Mesothelial cell of epicardium (in vitro differentiated cells): ENCODE measurements at places on chromosomes 11 and 22. TPM values are rescaled to one million over a fixed set of nuclear protein-coding genes. Genes with fewer than 3 reads are reported as not detected.
A peak's percentile ranks its signal among the peaks of the same experiment; 100 is the strongest.

B4GALNT4 gene
- total RNA-seq, result 294 to 314 TPM (median 300 TPM) in 3 replicates

GRCh38 chr11:113173126-113173525, 141.3 kb upstream of the TTC12 start:
- DNase-seq, result no peak
- H3K27me3 ChIP-seq, result no peaks in the 10 kb centered on the region
- no peaks in the 10 kb centered on the region for H3K36me3 ChIP-seq

CD3E gene
- total RNA-seq, result not detected in 3 replicates

GRCh38 chr11:64858467-64859263, 14.2 kb upstream of the CDC42BPG start:
- peaks cover 12% of the 10 kb centered on the region for H3K36me3 ChIP-seq
- no peak overlapping the region for H3K4me3 ChIP-seq
- DNase-seq, result no peak
- H3K27me3 ChIP-seq, result no peaks in the 10 kb centered on the region

GRCh38 chr22:22397292-22397870, 111.2 kb downstream of the ZNF280B start:
- DNase-seq, result no peak
- H3K27ac ChIP-seq, result no peak overlapping the region
- no peak overlapping the region for H3K4me3 ChIP-seq
- H3K4me1 ChIP-seq, result no peaks in the 10 kb centered on the region

LGALS12 gene
- total RNA-seq, result 0.58 to 0.89 TPM (median 0.79 TPM) in 3 replicates

GRCh38 chr22:43110444-43110926, at the start of gene BIK:
BIK (plus strand) TSS chr22:43110750; CDS start chr22:43124023, 13,273 bp downstream.
- no peaks in the 10 kb centered on the region for H3K36me3 ChIP-seq
- H3K4me3 ChIP-seq, result peak within 1 kb of the TSS; percentile 74
- no peak within 1 kb of the TSS for H3K27ac ChIP-seq

MARK2 gene
- 48.8 to 51.5 TPM (median 51.2 TPM) in 3 replicates for total RNA-seq

DNA sequence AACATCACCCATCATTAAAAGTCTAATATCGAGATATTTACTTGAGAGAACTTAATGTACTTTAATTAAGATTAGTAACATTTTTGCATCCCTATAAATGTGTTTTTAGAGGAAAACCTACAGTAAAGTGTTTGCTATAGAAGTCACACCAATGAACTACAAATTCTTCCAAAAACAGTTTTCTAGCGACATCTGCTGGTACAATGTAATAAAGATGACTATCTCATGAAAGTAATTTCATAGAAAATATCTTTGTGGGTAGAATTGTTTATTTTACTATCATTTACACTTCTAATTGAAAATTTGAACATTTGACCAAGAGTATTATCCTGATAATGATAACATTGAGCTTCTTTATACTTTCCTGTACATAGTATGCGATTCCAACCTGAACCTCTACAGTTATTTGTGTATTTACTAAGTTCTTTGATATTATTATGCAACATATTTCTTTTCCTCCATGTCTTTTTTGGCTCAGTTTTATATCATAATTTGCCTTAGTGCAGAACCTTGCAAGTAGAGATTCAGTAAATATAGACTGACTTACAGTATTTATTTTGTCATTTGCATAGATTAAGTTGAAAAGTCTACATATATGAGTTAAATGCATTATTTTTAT, 252.7 kb downstream of the TMEM135 start:
- no peaks in the 10 kb centered on the region for H3K36me3 ChIP-seq
- no peak overlapping the region for H3K4me3 ChIP-seq
- no peaks in the 10 kb centered on the region for H3K27me3 ChIP-seq
- no peak overlapping the region for H3K27ac ChIP-seq

OR52A1 gene
- total RNA-seq, result 0.02 TPM in 2 of 3 replicates, not detected in the other

TLCD5 gene
- 15.3 to 15.7 TPM (median 15.6 TPM) in 3 replicates for total RNA-seq

DNA sequence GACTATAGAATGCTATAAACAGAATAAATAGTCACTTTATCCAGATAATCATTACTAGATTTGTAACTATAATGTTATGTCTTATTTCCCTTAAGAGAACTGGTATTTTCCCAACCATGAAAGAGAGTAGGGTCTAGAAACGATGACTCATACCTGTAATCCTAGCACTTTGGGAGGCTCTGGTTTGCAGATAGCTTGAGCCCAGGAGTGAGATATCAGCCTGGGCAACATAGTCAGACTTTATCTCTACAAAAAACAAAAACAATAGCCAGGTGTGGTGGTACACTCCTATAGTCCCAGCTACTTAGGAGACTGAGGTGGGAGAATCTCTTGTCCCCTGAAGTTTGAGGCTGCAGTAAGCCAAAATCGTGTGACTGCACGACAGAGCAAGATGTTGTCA, 30.9 kb downstream of the OR52A5 start:
- no peak overlapping the region for H3K4me3 ChIP-seq
- peaks cover 14% of the 10 kb centered on the region for H3K27me3 ChIP-seq
- H3K27ac ChIP-seq, result no peak overlapping the region
- H3K4me1 ChIP-seq, result no peaks in the 10 kb centered on the region
- no peak for DNase-seq
- no peaks in the 10 kb centered on the region for H3K36me3 ChIP-seq

KAT5 gene
- total RNA-seq, result 72.0 to 77.8 TPM (median 77.1 TPM) in 3 replicates

DNA sequence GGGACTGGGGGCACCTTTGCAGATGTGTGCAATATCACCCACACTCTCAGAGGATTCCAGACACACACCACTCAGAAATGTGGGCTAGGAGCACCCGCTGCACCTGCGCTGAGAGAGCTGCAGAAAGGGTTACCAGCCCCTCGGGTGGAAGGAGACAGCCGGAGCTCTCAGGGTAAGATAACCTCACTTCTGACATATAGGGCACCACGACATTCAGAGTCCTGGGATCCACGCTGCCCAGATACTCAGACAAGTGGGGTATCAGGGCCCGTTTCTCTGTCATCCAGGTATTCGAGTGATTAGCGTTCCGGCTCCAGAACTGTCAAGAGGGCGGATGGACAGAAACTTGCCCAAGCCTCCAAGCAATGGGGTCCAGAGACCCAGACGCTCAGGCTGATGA, 6.2 kb upstream of the SYT8 start:
- no peaks in the 10 kb centered on the region for H3K27me3 ChIP-seq
- H3K4me1 ChIP-seq, result peaks cover 51% of the 10 kb centered on the region
- no peak overlapping the region for H3K27ac ChIP-seq
- no peak overlapping the region for H3K4me3 ChIP-seq

- peaks cover 24% of the 10 kb centered on the region for H3K27me3 ChIP-seq
- H3K4me1 ChIP-seq, result no peaks in the 10 kb centered on the region
- H3K27ac ChIP-seq, result no peak overlapping the region
- no peak for DNase-seq
- H3K4me3 ChIP-seq, result no peak overlapping the region
- H3K36me3 ChIP-seq, result no peaks in the 10 kb centered on the region
Measured at GRCh38 chr11:122593473-122594420, 61.8 kb upstream of the UBASH3B start.

GRCh38 chr11:103807806-103808205, 228.6 kb upstream of the DDI1 start:
- H3K36me3 ChIP-seq, result no peaks in the 10 kb centered on the region
- no peak for DNase-seq
- H3K4me1 ChIP-seq, result peaks cover 3% of the 10 kb centered on the region
- H3K27ac ChIP-seq, result no peak overlapping the region
- H3K27me3 ChIP-seq, result no peaks in the 10 kb centered on the region
- H3K4me3 ChIP-seq, result no peak overlapping the region

- no peak for DNase-seq
- H3K27me3 ChIP-seq, result no peaks in the 10 kb centered on the region
- H3K4me1 ChIP-seq, result peaks cover 25% of the 10 kb centered on the region
- H3K36me3 ChIP-seq, result peaks cover 2% of the 10 kb centered on the region
- no peak overlapping the region for H3K27ac ChIP-seq
Measured at GRCh38 chr11:16817351-16817750, 78.9 kb downstream of the C11orf58 start.

- no peaks in the 10 kb centered on the region for H3K27me3 ChIP-seq
- no peaks in the 10 kb centered on the region for H3K4me1 ChIP-seq
- H3K27ac ChIP-seq, result no peak overlapping the region
- no peak for DNase-seq
- H3K4me3 ChIP-seq, result no peak overlapping the region
- H3K36me3 ChIP-seq, result no peaks in the 10 kb centered on the region
Measured at GRCh38 chr22:20035375-20036083, 14.6 kb downstream of the TANGO2 start.

DNA sequence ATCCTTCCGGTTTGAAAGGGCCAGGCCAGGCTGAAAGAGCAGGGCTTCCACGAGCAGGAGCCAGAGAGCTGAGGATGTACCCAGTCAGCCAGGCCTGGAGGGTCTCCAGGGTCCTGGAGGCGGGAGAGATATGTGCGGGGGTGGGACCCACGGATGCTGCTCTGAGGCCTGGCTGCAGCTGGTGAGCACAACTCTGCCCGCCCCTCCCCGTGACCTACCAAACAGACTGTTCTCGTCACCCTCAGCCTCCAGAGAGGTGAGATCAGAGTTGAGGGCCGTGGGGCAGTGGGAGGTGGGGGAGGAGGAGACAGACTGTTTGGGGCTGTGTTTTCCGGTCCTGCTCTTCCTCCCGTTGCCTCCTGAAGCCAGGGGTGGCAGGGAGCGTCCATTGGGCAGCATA, 42.2 kb downstream of the TRIOBP start:
- H3K27ac ChIP-seq, result peak overlapping the region; percentile 72
- no peak for DNase-seq
- H3K4me3 ChIP-seq, result no peak overlapping the region
- no peaks in the 10 kb centered on the region for H3K27me3 ChIP-seq
- H3K36me3 ChIP-seq, result no peaks in the 10 kb centered on the region

DNA sequence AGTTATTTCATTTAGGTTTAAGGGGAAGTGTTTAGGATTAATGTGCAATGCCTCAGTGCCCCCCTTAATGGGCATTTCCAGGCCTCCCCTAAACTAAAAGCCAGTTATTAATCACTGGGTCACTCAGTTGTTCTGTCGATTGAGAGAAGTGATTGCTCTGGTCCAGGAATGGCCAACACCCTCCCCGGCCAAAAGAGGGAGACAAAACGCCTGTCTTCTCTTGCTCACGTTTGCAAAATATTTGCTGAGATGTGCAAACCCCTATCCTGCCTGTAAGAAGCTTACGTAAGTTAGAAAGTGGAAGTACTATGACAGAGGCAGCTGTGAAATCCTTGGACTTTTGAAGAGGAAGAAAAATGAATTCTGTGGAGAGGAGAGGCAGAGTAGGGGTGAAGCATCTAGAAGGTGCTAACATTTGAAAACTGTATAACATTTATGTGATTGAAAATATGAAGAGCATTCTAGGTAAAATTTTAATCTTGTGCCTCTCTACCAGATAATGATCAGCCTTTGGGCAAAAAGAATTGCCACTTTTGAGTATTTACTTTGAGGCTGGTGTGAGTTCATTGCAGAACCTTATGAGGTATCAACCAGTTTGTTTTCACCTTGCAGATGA, 37.7 kb downstream of the NTM start:
- no peak overlapping the region for H3K4me3 ChIP-seq
- DNase-seq, result no peak
- no peak overlapping the region for H3K27ac ChIP-seq
- H3K4me1 ChIP-seq, result no peaks in the 10 kb centered on the region
- no peaks in the 10 kb centered on the region for H3K36me3 ChIP-seq

DNA sequence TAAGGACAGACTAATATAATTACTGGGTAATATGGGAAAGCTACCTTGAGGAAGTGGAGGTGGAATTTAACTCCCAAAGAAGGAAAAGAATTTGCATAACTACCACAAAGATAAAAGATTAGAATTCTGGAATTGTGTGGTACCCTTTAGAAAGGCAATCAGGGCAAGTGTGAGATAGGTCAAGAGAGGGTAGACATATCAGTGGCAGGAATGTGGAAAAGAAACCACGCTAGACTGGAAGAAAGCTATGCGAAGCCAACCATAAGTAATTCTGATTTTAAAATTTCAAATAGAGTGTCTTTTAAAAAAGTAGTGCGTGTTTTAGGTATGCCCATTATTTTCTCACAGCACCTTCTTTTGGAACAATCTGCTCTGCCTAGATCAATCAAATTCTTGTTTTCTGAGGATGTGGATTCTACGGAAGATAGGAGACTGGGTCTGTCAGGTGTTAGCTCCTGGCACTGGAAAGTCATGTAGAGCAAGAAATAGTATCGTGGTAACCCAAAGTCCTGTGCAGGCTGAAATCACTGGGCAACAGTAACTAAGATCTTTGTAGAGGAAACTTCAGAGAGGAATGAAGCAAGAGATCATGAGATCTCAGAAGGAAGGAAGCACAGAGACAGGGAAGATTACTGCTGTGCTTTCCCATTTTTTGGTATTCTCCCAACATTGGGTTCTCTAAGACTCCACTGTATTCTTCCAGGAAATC, 111.3 kb upstream of the MTMR2 start:
- H3K4me3 ChIP-seq, result no peak overlapping the region
- H3K27ac ChIP-seq, result peak overlapping the region; percentile 77
- H3K36me3 ChIP-seq, result peaks cover 8% of the 10 kb centered on the region
- peaks cover 55% of the 10 kb centered on the region for H3K4me1 ChIP-seq

GRCh38 chr11:129267716-129268115, 75.6 kb upstream of the ARHGAP32 start:
- H3K27ac ChIP-seq, result peak overlapping the region; percentile 67
- H3K4me1 ChIP-seq, result peaks cover 12% of the 10 kb centered on the region
- no peak overlapping the region for H3K4me3 ChIP-seq
- H3K36me3 ChIP-seq, result peaks cover 7% of the 10 kb centered on the region
- DNase-seq, result no peak

GRCh38 chr11:64887757-64888405, 9.5 kb upstream of the EHD1 start:
- H3K36me3 ChIP-seq, result no peaks in the 10 kb centered on the region
- peak; percentile 90 for DNase-seq
